Activated T-cell treated with anti-CD3 and anti-CD28 coated beads, Interleukin-2, amount 50 U/mL, for 48 hours (primary cell): ENCODE measurements at places on chromosomes 11 and 22.

DNA sequence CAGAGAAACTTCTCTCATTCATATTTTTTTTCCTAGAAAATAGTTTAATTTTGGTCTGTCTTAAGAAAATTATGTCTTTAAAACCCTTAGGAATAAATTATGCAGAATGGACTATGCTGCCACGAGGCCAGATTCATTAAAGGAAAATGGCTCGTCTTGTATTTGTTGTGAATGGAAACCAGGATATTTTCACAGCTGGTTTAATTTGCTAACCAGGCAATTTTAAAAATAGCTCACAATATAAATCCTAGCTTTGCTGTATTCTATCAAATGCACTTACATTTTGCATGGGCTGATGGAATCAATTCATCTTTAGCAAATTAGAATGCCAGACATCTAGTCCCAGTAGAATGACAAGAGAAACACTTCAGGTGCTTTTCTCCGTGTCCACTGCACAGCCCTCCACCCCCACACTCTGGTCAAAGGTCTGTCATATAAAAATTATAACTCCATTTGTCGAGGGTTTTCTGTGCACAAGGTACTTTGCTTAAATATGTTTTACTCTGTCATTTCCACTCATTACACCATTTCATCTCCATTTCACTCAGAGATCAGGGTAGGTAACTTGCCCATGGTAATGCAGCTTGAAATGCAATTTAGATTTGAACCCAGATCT is 20.3 kb upstream of the TNRC6B start:
- DNase-seq, result no peak

- no peak for DNase-seq
Observed at GRCh38 chr11:104432981-104433380, 269.0 kb upstream of the PDGFD start.

- no peak for DNase-seq
Observed at GRCh38 chr11:128867277-128867676, at the start of gene KCNJ1. Gene KCNJ1, minus strand, starts transcription at chr11:128867296. Its CDS starts 27,053 bp downstream, at chr11:128840243.

GRCh38 chr11:1894759-1895158 is 3.1 kb upstream of the PRR33 start:
- no peak for DNase-seq

DNA sequence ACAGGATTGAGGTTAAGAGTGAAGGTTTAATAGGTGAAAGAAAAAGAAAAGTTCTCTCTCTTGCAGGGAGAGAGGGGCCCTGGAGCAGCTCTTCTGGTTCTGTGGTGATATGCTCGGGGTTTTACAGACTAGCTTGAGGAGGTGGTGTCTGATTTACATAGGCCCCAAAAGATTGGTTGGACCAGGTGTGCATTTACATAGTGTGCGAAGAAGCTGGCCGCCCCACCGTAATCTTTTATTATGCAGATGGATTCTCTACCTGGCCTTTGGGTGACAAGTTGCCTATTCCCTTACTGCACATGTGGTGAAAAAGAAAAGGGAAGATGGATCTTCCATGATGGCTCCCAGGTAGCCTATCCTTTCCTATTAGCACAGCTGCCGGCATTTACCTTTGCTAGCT is 219.9 kb upstream of the GRIA4 start:
- DNase-seq, result no peak

GRCh38 chr11:84608837-84609196 is 1018.3 kb downstream of the DLG2 start:
- DNase-seq, result no peak

- no peak for DNase-seq
Observed at GRCh38 chr11:113023228-113023627, 62.0 kb downstream of the NCAM1 start.
